GM12892 (cell line): ENCODE measurements at places on chromosomes 1 and 21.

- no peak for DNase-seq
Observed at GRCh38 chr1:214164173-214164572, 116.8 kb upstream of the SMYD2 start.

GRCh38 chr1:1216770-1217620 lies 3.0 kb upstream of the TNFRSF4 start:
- DNase-seq = no peak

- no peak for DNase-seq
Observed at GRCh38 chr1:25519624-25520023, 23.8 kb upstream of the LDLRAP1 start.

DNA sequence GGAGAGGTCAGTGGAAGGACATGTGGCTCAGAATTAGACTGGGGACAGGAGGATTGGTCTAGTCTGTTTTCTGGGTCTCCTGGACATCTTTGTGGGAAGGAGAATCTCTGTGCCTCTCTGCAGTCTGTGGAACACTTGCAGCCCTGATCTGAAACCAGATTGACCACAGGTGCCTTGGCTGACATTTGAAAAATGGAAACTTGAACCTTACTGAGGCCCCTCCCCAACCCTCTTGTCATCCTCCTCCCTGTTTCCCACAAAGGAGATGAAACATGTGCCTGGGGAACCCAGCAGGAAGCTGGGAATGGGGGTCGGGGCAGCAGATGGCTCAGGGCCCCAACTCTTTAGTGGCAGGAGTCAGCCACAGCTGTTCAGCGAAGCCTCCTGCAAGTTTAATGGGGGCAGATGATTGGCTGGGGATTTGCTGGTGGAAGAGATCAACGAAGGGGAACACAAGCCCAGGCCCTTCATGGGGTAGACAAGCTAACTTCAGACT lies 18.1 kb downstream of the VASH2 start:
- no peak for DNase-seq
